Cardiac ventricle fibroblast (primary cell): ENCODE measurements at places on chromosomes 1 and 21. TPM values are rescaled to one million over a fixed set of nuclear protein-coding genes. Genes with fewer than 3 reads are reported as not detected.

Gene PLEKHN1
- total RNA-seq, result 0.24 and 0.50 TPM in 2 replicates

Gene PHGDH
- 57.3 and 72.9 TPM in 2 replicates for total RNA-seq

Gene MYOG
- not detected in 2 replicates for total RNA-seq

Gene SPRR1A
- not detected in 2 replicates for total RNA-seq

Gene GPX7
- total RNA-seq, result 21.6 and 31.8 TPM in 2 replicates

Gene PTGER3
- not detected in 2 replicates for total RNA-seq

Gene CLIC6
- total RNA-seq, result not detected in 2 replicates

Gene SLFNL1
- 0.12 and 0.15 TPM in 2 replicates for total RNA-seq

Gene HSPB7
- total RNA-seq, result 0.10 and 0.25 TPM in 2 replicates

Gene PARK7
- total RNA-seq, result 240 and 273 TPM in 2 replicates

Gene SLC25A34
- 0.06 and 0.10 TPM in 2 replicates for total RNA-seq

Gene FAM229A
- 2.7 and 4.1 TPM in 2 replicates for total RNA-seq

Gene OLIG1
- not detected in 2 replicates for total RNA-seq

Gene CDA
- total RNA-seq, result not detected in 2 replicates

Gene FNDC10
- 12.5 and 15.5 TPM in 2 replicates for total RNA-seq

Gene CFHR3
- 0.31 TPM in 1 of 2 replicates, not detected in the other for total RNA-seq

Gene FMO2
- 97.5 and 98.5 TPM in 2 replicates for total RNA-seq

Gene GJA8
- total RNA-seq, result not detected in 2 replicates

Gene F13B
- not detected in 2 replicates for total RNA-seq

Gene PROX1
- 1.00 and 1.4 TPM in 2 replicates for total RNA-seq

Gene LCE2A
- not detected in 2 replicates for total RNA-seq

Gene CRNN
- total RNA-seq, result not detected in 2 replicates

Gene GLIS1
- 2.7 and 3.2 TPM in 2 replicates for total RNA-seq

Gene XKR8
- 5.5 and 6.2 TPM in 2 replicates for total RNA-seq

Gene NBPF4
- total RNA-seq, result not detected in 2 replicates

Gene HPCAL4
- total RNA-seq, result 0.15 TPM in 1 of 2 replicates, not detected in the other

Gene TMEM81
- total RNA-seq, result 0.50 and 0.88 TPM in 2 replicates

Gene FAM177B
- not detected in 2 replicates for total RNA-seq

Gene MTARC1
- total RNA-seq, result 0.44 and 0.56 TPM in 2 replicates

Gene RGS16
- 0.10 and 0.25 TPM in 2 replicates for total RNA-seq

Gene DYNLT4
- 4.9 TPM in 1 of 2 replicates, not detected in the other for total RNA-seq

Gene TRIM45
- 2.2 TPM in 2 replicates for total RNA-seq

Gene RASSF5
- 4.2 and 8.2 TPM in 2 replicates for total RNA-seq
